ENCODE measurements at places on chromosomes 1 and 21.
A peak's percentile ranks its signal among the peaks of the same experiment; 100 is the strongest.

DNA sequence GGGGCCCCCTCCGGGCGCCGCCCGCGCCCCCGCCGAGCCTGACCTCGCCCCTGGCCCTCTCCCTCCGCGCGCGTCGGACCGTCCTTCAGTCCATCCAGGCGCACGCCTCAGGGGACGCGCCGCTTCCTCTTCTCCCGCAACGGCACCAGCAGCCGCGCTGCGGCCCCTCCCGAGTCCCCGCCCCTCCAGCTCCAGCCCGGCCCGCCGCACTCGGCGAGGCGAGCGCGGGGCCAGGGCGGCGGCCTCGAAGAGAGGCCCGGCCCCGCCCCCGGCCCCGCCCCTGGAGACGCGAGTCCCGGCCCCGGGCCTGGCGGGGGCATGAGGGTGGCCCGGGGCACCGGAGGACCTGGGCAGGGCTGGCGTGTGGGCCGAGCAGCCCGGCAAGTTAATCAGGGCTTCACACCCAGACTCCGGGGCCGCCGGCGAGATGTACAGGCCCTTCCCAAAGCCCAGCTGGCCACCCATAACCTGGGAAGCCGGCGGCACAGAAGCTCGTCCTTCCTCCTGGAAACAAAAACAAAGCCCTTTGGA is at the start of gene IGSF3:
TSS of gene IGSF3 (minus strand) at position 159 of the 531 bp plus-strand sequence. CDS start 1,407 bp downstream, outside the sequence.
- DNase-seq, result peak; percentile 27

DNA sequence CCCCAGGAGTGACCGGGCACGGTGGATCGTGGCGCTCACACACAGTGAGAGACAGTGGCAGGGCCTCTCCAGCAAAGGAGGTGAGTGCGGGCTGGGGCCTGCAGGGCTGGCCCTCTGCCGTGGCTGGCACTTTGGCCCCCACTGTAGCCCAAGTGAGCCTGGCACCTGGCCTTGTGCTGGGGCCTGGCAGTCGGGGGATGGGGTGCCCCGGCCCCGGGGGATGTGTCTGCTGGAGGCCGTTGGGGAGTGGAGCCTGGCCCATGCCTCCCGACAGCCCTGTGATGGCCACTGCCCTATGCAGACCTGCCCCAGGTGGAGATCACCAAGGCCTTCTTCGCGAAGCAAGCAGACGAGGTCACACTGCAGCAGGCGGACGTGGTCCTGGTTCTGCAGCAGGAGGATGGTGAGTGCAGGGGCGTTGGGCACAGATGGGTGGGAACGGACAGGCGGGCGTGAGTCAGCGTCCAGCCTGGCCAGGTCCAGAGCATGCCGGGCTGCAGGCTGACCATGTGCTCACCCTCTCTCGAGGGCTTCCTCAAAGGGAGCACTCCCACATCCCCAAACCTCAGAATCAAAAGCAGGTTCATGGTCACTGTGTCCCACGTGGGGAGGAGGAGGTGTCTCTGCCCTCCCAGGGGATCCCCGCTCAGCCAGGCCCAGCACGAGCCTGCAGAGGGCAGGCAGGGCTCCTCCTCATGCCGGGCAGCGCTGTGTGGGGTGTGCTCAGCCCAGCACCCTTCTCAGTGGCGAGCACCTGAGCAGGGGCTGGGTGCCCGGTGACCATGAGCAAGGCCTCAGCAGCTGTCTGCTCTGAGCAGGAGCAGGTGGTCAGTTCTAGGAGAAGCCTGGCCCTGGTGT is 25.3 kb downstream of the ARHGEF16 start:
- DNase-seq, result no peak

- no peak for DNase-seq
Measured at GRCh38 chr21:22764222-22764621, 1766.0 kb downstream of the NCAM2 start.

- DNase-seq, result no peak
Measured at GRCh38 chr1:41699861-41700248, 215.4 kb upstream of the EDN2 start.

GRCh38 chr1:43610339-43610738 is 39.6 kb upstream of the KDM4A start:
- DNase-seq, result no peak

- no peak for DNase-seq
Measured at GRCh38 chr1:100769906-100770646, 50.5 kb downstream of the VCAM1 start.

- DNase-seq, result peak; percentile 63
Measured at GRCh38 chr1:155218854-155219591, 10.5 kb downstream of the MTX1 start.

- no peak for DNase-seq
Measured at GRCh38 chr1:181746224-181746623, 262.9 kb downstream of the CACNA1E start.

GRCh38 chr1:200660719-200661118 is 9.0 kb downstream of the DDX59 start:
- no peak for DNase-seq

DNA sequence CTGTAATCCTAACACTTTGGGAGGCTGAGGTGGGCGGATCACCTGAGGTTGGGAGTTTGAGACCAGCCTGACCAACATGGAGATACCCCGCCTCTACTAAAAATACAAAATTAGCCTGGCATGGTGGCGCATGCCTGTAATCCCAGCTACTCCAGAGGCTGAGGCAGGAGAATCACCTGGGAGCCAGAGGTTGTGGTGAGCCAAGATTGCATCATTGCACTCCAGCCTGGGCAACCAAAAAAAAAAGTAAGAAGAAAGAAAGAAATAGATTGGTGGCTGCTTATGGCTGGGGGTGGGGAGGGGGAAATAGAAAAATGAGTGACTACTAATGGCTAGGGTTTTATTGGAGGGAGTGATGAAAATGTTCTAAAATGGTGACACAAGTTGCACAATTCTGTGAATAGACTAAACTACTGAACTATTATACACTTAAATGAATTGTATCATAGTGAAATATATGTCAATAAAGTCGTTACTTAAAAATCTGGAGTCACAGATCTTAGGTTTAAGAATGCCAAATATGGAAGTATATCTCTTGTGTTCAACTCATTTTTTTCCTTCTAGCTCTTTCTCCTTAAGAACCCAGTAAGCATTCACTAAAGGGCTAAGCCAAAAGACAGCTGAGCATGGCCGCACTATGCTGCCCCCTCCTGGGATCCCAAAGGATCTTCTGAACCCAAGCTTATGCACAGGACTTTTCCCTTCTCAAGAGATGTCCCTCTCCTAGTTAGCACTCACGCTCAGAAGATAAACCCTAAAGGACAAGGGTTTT is 3.2 kb upstream of the NPL start:
- no peak for DNase-seq
